Eye (tissue), 1 donor: ENCODE measurements at places on chromosomes 2 and 18.

DNA sequence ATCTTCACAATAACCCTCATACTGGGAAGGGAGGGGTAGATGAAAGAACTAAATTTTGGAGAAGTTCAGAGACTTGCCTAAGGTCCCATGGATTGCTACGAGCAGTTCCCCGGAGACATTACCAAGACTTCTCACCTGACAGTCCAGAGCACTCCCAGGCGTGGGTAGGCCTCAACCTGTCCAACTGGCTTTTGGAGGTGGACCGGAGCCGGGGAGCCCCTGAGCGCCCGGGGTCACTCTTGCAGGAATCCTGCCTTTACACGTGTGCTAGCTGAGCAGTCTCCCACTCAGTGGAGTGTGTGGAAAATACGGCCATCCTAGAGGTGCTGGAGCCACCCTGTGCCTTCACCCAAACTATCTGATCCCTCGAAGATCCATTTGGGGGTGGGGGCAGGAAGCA lies 8.0 kb downstream of the POMC start:
- no peak for DNase-seq

GRCh38 chr18:47323158-47323557 lies 71.7 kb upstream of the SKOR2 start:
- DNase-seq = no peak

- peak; percentile 36 for DNase-seq
These were observed 124.8 kb downstream of the EPHA4 start for GRCh38 chr2:221447310-221447709.

DNA sequence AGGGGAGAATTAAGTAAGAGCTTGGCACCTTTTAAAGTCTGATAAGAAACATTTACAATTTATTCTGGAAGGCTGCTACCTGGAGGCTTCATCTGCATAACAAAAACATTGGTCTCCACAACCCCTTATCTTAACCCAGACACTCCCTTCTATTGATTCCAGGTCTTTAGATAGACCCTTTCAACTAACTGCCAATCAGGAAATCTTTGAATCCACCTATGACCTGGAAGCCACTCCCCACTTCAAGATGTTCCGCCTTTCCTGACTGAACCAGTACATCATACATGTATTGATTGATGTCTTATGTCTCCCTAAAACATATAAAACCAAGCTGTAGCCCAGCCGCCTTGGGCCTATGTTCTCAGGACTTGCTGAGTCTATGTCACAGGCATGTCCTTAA lies 289.4 kb downstream of the AGPS start:
- DNase-seq = no peak

- DNase-seq = peak; percentile 58
These were observed 124.2 kb downstream of the NFATC1 start for GRCh38 chr18:79519751-79520477.

DNA sequence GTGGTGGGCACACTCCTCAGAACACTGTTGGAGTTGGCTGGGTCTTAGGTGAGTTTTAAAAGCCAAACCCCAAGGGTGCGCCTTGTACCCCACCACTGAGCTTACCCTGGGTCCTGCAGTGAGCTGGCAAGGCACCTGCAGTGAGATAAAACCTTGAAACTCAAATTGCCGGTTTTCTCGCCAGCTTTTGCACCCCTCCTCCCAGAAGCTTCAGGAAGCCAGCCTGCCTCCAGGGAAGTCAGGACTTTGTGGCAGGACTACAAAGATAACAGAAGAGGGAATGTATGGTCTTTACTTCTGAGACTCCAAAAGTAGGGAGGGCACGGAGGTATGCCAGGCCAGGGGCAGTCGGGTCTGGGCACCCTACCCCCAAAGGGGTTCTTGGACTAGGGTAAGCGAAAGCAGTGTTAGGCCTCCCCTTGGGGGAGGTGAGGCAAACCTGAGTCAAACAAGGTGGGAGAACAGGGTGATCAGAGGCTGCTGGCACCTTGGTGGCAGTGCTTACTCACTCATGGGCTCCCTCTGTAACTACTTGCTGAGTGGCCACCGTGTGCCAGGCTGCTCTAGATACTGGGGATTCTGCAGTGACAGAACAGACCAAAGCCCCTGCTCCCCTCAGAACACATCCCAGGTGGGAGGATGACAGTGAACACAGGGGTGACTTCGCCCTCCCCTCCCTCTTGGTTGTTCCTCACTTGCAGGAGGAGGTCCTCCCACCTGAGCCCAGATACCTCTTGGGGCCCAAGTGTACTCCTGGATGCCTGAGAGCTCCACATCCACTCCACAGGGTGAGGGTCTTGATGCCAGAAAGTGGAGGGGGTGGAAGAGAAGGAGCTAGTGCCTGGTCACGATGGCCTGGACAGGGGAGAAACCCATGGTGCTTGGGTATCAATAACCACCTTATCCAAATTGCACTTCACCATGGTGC lies 69.3 kb upstream of the RGPD5 start:
- no peak for DNase-seq

DNA sequence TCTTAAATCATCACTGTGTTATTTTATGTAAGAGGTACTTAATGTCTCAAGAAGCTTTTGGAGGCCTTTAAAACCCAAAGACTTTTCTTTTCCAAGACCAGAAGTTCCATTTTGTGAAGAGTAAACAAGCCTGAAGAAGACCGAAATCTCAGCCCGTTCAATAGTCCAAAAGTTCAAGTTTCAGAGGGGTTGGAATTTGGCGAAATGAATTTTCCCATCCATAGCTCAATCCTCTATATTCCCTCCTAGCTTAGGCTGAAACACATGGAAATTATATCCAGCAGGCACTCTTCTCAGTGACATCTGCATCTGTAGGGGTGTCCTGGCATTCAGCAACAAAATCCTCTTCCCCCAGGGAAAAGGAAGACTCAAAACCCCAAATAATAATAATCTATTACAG lies 344.6 kb downstream of the ARHGAP15 start:
- DNase-seq = no peak

- no peak for DNase-seq
These were observed 493.7 kb upstream of the CDH7 start for GRCh38 chr18:65257149-65257548.

GRCh38 chr2:1429895-1430294 lies 16.6 kb downstream of the TPO start:
- no peak for DNase-seq

GRCh38 chr2:98674233-98674964 lies 56.5 kb downstream of the MGAT4A start:
- no peak for DNase-seq

- peak; percentile 85 for DNase-seq
These were observed 62.1 kb upstream of the MAPRE2 start for GRCh38 chr18:34978953-34979608.

GRCh38 chr2:112829961-112830681 lies 6.5 kb downstream of the IL1B start:
- DNase-seq = no peak

- DNase-seq = peak; percentile 51
These were observed 1.5 kb downstream of the GALNT1 start for GRCh38 chr18:35582899-35583558.

DNA sequence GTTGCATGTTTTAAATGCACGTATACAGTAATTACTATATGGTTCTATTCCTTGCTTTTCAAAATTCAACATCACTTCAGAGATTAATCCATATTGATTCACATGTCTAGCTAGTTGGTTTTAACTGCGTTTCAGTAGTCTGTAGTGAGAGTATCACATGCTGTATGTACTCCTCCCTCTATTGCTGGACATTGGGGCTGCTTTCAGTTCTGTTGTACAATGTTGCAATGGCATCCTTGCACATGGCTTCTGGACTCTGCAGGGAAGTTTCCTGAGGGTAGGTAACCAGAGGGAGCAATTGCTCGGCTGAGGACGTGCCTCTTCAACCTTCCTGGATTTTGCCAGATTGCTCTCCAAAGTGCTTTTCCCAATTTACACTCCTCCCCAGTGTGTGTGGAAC lies 10.7 kb upstream of the HPCAL1 start:
- no peak for DNase-seq

DNA sequence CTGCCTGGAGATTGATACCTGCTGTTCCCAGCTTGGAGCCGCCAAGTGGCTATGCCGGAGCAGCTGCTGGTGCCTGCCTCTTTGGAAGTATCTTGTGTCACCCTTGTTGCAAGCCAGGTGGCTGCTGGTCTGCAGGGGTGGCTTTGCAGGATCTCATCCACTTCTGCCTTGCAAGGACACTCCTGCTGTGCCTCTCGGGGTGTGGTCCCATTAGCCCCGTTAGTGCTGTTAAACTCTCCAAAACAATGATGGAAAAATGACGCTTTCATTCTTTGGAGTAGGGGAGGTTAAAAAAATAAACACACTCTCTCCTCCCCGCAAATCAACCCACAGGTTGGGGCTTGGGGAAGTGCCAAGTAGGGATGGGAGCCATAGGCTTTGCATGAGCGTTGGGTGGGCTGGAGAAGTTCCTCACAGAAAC lies 352.8 kb downstream of the RNF144A start:
- DNase-seq = no peak

DNA sequence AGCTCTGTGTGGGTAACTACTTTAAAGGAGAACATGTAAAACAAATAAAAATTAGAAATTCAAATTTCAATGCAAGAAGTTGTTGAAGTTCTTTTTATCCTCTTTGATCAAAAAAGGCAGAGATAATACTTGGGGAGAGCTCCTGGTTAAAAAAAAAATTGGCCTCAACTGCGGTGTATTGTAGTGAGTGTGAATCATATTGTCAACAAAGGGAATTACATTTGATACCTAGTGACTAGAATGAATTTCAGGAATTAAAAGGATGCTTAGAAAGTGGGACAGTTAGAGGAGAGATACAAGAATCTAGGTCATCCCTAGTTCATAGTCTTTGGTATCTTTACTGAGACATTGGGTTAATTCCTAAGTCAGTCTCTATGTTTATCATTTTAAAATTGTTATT lies 473.0 kb downstream of the CCDC85A start:
- no peak for DNase-seq

DNA sequence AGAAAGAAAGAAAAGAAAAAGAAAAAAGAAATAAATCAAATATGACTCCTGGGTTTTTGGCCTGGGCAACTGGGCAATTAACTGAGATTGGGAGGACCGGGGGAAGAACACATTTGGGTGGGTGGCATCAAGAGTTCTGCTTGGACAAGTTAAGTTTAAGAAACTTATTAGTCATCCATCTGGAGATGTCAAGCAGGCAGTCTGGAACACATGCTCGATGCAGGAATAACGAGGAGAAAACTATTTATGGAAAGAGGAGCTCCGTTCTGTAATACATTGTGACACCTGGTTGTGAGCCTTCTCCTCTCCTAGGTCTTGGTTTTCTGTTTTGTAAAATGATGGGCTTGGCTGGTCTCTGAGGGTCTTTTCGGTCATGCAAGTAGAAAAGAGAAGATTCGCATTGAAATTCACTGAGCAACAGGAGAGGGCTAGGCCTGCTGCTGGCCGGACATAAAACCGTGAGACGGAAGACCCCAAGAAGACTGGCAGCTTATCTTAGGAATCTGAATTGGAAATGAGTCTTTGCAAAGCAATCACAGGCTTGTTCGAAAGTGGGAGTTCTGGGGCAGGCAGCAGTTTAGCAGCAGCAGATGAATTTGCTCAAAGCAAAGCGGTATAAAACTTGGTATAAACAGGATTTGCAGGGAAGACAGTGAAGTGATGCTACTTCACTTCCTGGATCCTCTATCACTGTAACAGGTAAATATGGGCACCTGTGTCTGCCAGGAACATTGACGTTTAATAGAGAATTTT lies 51.4 kb downstream of the E2F6 start:
- no peak for DNase-seq

GRCh38 chr2:189836644-189837043 lies 52.4 kb downstream of the PMS1 start:
- no peak for DNase-seq

GRCh38 chr2:121513597-121514333 lies 16.9 kb upstream of the RNU4ATAC start:
- DNase-seq = no peak

DNA sequence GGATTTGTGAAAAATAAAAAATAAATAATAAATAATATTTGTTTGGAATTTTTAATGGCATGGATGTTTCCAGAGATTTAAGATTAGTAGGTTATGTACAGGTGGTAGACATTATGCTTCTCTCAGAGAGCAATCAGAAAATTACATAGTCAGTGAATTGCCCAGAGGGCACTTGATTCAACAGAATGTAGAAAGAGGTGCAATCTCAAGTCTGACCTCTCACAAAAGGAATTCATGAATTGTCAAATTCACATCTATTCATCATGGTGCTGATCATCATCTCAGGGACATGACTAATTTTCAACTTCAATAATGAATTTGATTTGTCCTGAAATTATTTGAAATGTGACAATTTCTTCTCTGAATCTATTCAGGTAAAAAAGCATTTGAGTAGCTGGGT lies 172.5 kb downstream of the PDE11A start:
- DNase-seq = no peak

DNA sequence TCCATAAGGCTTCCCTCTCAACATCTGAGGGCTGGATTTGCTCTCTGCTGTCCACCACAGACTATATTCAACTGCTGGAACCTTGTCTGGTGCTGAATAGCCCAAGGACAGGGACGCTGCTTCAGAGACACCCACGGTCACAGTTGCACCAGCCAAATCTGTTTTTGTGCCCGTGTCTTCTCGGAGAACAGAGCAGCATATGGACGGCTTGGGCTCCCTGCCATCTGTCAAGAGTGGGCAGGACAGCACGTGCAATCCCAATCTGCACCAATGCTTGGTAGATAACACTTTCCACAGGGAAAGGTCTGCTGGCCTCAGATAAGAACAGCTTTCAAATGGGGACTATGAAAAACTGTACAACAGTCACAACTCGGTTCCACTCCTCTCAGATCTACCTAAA lies 466.1 kb downstream of the TGIF1 start:
- no peak for DNase-seq

DNA sequence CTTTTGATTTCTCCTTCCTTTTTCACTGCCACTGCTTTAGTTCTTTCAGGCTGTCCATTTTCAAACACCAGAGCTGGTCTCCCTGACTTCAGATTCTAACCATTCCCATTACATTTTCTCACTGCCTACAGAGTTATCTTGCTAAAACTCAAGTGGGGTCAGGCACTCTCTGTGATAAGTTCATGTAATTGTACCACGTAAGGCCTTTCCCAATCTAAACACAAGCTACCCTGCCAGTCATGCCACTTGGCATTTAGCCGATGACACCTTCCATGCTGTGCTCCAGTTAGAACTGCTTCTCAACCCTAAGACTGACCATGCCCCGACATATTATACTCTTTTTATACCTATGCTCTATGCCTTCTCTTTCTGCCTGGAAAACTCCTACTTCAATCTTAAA lies 592.4 kb downstream of the DPP10 start:
- no peak for DNase-seq
